Mesenchymal stem cell (in vitro differentiated cells and primary cell): ENCODE measurements at places on chromosomes 12 and 14.

- DNase-seq: no peak
Observed at GRCh38 chr14:22486675-22487074, 102.3 kb downstream of the DAD1 start.

- no peak for DNase-seq
Observed at GRCh38 chr14:57493467-57494181, at the start of gene CCDC198. Gene CCDC198, minus strand, starts transcription at chr14:57493857. Its CDS starts 142 bp downstream, at chr14:57493715.

DNA sequence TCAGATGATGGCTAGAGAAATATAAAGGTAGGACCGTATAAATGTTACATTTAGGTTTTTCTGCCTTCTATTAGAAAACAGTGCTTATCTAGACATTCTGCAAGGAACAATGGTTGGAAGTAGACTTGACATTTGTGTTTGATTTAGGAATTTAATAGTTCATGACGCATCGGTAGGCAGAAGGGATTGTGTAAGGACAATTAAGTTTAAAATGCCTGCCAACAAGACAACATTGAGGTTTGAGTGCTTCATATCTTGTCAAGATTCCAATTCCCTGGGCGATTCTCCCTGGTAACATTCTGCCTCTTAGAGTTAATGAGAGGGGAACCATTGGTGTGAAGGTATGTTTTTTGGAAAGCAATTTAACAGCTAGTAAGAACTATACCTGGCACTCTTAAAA is 186.8 kb upstream of the RBM19 start:
- DNase-seq: no peak

- DNase-seq: peak; percentile 49
Observed at GRCh38 chr12:52860102-52860823, 11.5 kb upstream of the KRT78 start.

DNA sequence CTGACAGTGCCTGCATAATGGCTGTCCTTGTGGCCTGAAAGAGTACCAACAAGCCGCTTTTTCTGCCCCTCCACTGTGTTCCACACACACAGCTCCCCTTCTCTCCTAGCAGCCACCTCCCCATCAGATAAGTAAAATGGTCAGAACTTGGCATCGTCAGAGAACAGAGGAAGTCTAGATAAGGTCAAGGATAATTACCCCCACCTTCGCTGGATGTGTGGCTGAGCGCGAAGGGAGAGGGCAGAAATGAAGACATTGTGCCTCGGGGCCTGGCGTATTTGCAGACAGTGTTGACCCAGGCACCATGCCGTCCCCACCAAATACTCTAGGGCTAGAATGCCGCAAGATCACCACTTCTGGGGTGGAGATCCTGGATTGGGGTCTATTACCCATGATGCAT is 30.6 kb downstream of the FBXO21 start:
- DNase-seq: no peak

- peak; percentile 11 for DNase-seq
Observed at GRCh38 chr12:11875414-11875935, 195.3 kb upstream of the BCL2L14 start.

DNA sequence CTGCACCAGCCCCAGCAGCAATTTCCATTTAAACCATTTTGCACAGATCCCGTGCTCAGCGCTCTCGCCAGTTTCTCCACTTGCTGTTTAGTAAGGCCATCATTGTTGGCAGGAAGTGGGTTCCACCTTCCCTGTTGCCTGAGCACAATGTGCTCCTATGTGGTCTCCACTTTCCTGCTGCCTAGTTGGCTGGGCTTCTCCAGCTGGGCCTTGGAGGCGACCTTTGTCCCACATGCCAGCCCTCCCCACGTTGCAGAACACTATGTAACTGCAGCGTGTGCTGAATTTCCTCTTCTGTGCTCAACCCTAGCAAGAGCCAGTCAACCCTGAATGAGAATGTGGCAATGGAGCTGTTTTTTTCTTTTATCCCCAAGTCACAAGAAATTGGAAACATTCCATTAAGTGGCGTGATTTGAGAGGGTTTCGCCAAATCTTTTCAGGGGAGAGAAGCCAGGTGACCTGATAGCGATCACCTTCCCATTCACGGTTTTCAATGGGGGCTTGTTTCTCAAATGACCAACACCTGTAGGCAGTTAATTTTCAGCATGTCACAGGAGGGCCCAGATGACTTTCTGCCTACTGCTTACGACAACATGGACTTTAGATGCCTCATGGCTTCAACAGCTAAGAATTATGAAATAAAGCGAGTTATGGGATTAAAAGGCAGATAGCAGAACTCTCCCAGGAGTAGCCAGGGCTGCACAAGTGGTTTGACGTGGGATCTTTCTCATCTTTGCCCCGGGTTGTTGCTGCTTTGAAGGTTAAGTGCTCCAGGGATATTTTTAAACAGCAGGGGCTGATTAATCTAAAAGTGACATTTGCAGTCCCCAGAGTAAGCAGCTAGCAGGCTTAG is at the start of gene ACACB:
TSS of gene ACACB (plus strand) at position 830 of the 853 bp plus-strand sequence. CDS start 22,819 bp downstream, outside the sequence.
- DNase-seq: no peak
